AG09319 (cell line): ENCODE measurements at places on chromosomes 2 and 18.

GRCh38 chr2:61262699-61263098 is 100.7 kb downstream of the C2orf74 start:
- DNase-seq = no peak

- DNase-seq = no peak
Observed at GRCh38 chr18:37393221-37393827, 172.3 kb downstream of the CELF4 start.

- DNase-seq = no peak
Observed at GRCh38 chr2:173760553-173760952, 204.6 kb downstream of the SP3 start.

DNA sequence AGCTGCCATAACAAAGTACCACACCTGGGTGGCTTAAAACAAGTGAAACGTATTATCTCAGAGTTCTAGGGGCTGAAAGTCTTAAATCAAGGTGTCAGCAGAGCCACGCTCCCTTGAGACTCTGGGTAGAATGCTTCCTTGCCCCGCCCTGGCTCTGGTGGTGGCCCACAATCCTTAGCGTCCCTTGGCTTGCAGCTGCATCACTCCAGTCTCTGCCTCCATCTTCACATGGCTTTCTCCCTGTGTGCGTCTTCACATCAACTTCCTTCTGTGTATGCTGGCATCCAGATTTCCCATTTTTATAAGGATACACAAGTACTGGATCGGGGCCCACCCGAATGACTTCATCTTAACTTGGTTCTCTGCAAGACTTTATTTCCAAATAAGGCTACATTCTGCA is 62.5 kb downstream of the MRO start:
- DNase-seq = no peak

DNA sequence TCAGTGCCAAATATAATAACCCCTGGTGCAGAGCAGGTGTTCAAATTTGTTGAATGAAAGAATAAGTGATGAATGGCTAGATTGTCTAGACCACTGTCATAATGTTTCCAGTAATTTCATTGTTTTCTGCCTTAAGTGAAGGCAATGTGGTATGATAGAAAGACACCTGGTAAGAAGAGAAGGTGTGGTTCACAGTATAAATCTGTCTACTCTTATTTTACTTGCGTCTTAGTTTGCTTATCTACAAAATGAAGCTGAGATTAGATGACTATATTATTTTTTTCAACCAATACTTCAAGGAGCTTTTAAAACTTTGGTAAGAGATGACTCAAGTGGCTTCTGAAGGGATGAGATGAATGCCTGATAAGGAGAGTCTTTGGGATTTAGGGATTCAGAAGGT is 788.4 kb downstream of the EPHA4 start:
- no peak for DNase-seq

DNA sequence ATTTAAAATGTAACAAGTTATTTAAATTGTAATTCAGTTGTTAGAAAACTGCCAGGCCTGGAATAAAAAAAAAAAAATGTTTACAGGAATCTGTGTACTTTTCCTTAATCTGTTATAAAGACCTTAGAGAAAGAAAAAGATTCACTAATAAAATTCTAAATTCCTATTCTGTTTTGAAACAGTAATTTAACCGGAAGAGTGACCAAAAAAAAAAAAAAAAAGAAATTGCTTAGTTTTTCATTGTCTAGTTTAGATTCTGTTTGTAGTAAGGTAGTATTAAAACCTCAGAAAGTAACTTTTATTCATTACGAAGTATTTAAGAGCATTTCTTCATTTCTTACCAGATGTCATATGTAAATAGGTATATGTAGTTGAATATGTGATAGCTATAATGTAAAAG is 2.5 kb downstream of the REL start:
- no peak for DNase-seq

- DNase-seq = no peak
Observed at GRCh38 chr2:33425161-33425560, 51.3 kb upstream of the RASGRP3 start.

DNA sequence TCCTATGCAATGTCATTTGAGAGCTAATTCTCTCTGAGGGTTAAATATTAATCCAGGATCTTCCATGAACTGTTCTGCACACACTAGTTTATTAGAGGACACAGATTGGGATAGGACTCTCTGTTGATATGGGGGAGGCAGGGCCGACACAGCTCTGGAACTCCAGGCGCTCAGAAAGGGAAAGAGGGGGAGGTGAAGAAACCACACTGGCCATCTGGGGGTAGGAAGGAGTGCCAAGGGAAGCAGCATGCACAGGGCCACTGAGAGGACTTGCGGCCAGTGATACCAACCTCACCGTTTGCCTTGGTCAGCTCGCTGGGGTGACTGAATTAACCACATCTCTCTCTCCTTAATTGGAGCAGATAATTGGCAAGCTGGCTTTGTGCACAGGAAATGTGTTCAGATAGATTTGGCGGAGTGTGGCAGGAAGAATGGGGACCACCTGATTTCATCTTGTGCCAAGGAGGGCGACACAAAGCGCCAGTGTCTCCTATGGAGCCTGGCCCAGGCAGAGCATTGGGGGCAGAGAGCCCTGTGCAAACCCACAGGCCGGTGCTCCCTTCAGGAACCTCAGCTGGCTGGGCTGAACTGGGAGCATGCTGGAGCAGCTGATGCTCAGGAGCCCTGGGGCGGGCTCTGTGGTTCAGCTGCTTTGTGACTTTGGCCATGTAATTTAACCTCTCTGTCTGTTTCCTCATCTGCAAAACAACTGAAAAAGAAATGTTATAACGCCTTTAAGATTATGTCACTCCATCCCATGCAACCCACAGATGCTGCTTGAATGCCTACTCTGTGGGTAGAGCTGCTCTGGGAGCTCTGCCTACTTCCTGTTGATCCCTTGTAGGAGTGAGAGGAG is 114.7 kb upstream of the STON1 start:
- DNase-seq = peak; percentile 8

DNA sequence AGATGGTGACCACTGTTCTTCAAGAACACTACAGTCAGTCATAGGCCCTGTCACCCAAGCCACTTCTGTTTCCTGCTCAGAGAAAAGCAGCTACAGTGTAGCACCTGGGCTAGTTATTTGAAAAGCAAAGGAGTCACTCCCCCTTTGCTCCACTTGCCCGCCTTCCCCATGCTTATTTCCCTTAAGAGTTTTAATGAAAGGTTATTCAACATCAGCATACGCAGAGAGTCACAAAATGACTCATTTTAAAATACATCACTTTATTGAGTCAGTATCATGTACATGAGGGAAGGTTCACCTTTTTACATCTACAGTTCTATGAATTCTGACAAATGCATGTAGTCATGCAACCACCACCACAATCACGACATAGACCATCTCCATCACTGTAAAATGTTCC is 71.3 kb downstream of the TNFRSF11A start:
- no peak for DNase-seq

DNA sequence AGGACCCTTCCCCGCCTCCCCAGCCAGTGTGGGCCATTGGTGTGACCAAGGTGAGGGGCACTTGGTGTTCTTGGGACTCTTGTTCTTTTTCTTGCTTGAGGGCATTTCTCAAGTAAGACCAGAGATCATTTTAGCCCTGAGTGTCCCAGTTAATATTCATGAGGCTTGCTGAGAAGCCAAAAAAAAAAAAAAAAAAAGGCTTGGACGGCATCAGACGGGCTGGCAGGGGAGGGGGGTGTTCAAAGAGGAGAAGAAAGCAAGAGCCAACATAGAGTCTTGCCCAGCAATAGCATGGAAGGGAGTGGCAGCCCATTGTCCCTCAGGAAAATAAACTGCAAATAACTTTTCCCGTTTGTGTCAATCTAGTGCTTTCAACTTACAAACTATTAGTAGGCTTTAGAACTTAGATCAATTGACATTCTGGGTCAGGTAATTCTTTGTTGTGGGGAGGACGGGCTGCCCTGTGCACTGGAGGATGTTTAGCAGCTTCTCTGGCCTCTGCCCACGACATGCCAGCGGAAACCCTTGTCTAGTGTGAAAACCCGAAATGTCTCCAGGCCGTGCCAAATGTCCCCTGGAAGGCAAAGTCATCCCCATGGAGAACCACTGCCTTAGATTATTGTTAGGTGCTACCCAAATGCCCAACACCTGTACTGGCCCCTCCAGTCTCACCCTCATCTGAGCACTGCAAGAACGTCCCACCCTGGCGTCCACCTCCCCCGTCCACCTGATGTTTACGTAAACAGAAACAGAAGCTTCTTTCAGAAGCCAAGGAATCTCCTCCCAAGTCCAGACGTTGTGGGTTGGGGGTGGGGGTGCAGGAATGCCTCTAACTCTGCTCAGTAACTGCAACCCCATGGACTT is 163.4 kb downstream of the BCL2 start:
- DNase-seq = no peak

DNA sequence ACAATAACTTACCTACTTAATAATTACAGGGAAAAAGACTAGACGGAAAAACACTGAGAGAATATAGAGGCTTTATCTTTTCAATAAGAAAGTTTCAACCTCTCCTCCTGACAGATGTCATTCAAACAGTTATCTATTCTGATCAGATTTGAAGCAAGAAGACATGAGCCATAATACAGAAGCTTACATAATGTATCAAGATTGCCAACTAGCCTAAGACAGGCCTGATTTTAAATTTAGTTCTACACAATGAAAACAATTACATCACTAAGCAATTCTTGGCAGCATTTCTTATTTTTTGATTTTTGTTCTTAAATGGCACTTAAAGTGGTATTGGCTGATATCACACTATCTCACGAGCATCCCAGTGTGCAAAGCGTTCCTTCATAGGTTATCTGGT is 41.6 kb downstream of the GPR155 start:
- DNase-seq = no peak

DNA sequence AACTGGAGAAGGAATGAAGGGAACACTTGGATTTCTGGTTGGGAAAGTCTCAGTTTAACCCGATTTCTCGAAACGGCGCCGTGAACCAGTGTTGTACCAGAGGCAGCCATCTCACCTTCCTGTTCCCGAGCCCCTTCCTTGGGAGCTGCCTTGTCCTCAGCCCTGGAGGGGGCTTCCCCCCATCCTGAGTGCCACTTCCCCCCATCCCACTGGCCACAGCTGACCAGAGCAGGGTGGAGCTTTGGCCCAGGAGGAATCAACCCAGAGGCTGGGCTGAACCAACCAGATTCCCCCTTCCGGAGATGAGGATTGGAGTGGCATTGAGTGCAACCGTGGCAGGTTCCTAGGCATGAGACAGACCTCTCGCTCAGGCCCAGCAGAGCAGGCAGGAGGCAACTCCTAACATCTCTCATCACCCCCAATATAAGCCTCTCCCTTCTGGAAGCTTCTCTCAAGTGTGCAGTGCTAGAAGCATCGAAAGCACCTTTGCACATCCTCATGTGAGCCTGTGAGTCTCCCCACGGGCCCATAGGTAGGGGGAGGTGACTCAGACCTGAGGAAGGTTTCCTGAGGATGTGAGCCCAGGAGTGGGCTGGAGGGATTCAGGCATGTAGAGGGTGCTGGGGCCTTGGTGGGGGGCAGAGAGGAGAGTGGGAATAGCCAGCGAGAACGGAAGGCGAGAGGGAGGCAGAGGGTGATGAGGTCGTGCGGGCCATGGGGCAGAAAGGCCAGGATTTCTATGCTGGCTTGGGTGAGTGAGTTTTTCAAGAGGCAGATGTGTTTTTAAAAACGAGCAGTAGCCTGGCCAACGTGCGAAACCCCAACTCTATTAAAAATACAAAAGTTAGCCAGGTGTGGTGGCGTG is 11.9 kb downstream of the NGEF start:
- DNase-seq = no peak

DNA sequence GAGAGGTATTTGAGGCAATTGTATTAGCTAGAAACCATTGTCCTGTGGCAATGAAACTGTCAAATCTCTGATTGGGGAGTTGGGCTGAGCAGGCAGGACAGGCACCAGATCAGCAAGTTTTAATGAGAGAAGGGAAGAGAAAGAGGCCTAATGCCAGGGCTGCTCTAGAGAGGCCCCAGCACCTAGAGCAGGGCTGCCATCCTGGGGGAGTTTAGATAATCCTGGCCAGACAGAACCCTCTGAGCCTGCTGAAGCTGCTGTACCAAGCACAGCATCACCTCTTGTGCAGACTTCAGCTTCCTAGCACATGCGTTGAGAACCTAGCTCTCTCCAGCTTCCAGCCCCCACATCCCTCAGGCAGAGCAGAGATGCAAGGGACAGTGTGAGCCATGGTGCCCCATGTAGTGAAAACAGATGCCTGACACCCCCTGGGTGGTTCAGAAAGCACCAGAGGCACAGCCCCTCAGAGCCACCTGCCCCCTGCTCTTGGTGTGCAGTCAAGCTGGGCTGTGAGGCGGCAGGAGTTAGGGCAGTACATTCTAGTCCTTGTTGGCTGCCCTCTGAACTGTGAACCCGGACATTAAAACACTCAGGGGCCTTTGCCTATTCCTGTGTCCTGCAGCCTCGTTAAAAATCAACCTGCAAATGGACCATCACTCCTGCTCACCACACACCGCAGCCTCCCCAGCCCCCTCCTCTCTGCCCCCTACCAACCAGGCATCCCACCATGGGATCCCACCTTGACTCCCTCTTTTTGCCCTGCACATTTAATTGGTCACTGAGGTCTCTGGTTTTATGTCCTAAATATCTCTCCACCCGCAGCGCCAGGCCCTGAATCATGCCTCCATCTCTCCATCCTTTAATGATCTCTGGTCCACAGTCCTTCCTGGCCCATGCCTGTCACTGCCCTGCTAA is 52.7 kb downstream of the ADD2 start:
- no peak for DNase-seq

DNA sequence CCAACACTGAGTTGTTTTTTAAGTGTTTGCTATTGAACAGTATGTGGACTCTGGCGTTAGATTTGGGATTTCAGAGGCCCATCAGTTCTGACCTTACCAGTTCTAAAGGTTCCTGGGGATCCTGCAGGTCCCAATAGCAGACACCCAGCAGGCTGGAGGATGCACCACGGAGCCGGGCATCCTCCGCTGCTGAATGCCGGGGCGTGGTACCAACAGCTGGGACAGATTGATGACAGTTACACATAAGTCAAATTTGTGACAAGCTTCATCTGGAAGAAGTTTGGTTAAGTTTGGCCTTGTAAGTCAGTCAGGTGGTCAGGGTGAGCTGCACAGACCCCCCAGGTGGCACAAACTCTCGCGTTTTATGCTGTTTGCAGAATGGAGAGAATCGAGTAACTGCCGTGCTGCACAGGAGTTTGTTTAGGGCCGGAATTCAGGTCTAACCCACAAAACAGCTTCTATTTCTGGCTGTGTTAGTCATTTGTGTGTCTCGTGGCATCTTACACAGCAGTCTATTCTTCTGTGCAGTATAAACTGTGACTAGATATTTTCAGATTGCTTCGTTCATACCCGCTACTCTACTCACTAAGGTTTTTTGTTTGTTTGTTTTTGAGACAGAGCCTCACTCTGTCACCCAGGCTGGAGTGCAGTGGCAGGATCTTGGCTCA is 19.2 kb downstream of the CTDP1 start:
- no peak for DNase-seq

GRCh38 chr2:183927406-183928325 is 670.7 kb upstream of the ZNF804A start:
- DNase-seq = no peak

DNA sequence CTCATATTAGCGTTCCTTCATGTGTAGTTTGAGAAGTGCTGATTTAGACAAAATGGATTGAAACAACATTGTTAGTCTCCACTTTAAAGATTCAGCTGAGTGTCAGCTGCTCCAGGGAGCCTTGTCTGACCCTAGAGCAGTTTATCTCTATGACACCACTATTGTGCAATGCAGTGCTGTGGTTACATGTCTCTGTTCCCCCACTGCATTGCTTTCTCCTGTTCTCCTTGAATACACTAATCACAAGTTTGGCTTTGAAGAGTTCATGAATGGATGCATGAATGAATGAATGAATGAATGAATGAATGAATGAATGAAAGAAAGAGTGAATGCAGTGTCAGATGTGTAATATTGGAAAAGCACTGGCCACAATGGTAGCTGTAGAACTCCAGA is 38.3 kb downstream of the GCG start:
- no peak for DNase-seq
